ENCODE measurements at places on chromosomes 16 and 17.

GRCh38 chr17:46832331-46832821 is 13.9 kb upstream of the WNT3 start:
- no peak for DNase-seq

DNA sequence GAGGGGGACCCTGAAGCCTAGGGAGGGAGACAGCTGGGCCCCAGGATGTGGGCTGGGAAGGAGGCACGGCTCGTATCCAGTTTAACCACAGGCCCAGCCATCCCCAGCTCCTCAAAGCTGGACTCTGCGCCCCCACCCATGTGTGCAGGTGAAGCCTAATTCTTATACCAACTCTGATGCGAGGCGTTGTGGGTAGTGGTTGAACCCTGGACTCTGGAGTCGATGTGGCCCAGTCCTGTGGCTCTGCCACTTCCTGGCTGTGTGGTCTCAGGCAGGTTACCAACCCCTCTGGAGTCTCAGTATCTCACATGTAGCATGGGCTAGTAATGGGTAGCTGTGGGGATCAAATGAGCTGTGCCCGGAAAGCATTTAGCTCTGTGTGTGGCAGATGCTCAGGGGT is 60.4 kb upstream of the TOB1 start:
- DNase-seq: no peak

DNA sequence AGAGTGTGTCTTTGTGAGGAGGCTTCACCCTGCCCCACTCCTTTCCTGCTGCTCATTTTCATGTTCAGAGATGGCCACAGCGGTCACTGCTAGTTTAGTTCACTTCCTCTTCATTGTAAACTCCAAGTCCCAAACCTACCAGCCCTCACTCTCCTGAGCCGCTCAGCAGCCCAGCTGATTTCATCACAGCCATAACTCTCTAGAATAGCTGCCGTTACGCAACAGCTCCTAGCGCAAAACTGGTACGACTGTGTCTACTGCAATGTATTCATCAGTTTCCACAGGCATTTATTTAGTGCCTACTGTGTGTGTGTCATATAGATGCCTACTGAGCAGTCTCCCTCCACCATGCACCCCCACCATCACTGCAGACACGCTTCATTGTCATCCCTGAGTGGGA is 233.5 kb upstream of the RPL38 start:
- no peak for DNase-seq

GRCh38 chr16:1306334-1306733 is 3.1 kb upstream of the UBE2I start:
- no peak for DNase-seq

- DNase-seq: peak; percentile 74
Measured at GRCh38 chr17:15171167-15172047, 93.7 kb downstream of the PMP22 start.

- DNase-seq: no peak
Measured at GRCh38 chr17:10170233-10170632, 28.2 kb downstream of the GAS7 start.

GRCh38 chr16:10031473-10031872 is 150.8 kb downstream of the GRIN2A start:
- DNase-seq: no peak

GRCh38 chr16:81487301-81487720 is 42.7 kb downstream of the CMIP start:
- DNase-seq: no peak

- peak; percentile 73 for DNase-seq
Measured at GRCh38 chr17:38749223-38750043, 1.3 kb upstream of the PCGF2 start.

DNA sequence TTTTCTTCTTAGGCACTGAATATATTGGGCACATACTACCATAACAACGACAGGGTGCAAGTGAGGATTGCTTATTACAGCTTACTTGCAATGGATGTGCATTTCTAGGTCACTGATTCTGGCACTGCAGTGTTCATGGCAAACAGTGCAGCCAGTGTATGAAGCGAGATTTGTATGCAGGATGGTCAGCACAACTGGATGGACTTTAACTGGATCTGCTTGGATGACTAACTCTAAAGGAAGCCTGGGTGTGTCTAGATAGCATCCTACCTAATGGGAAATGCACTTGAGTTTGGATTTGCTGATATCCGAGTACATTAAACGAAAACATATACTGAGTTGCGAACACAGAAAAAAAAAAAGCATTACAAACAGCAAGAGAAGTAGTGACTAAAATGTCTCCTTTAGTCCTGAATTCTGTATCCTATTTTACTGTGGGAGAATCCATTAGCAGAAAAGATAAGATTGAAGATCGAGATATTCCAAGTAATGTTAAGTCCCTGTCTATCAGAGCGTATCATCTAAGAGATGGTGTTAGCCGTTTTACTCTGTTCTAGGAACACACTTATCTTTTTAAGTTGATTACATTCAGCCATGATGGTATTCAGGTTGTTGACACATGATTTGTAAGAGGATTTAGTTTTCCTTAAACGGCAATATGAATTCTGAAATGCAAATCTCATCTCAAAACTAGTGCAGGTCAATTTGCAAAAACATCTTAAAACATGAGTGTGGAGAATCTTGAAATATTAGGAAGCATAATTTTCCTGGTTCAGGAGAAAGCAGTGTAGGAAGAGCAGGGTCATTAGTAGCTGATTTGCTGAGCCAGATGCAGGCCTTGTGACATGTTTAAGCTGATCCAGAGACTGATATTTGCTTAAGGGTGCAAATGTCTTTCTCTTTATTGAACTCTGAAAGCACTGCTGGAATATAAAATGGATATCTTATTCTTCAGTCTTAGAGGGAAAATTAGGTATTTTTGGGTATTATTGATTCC is 142.6 kb upstream of the CPHXL start:
- DNase-seq: no peak

GRCh38 chr17:62309396-62309795 is 71.0 kb upstream of the EFCAB3 start:
- DNase-seq: no peak

DNA sequence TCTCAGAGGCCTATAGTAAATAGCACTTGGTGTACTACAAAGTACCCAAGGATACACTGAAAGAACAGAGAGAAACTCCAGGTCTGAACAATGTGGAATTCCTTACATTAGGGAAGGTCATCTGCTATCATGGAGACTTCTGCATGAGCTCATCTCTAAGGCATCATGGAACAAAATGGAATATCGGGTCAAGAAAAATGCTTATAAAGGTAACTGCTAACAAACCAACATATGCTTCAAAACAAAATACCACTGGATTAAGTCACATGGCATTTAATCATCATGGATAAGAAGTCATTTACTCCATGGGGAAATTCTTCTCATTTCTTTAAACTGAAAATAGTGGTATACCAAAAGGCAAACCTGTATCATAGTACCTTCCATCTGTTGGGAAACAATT is 34.2 kb downstream of the TXNDC11 start:
- no peak for DNase-seq

DNA sequence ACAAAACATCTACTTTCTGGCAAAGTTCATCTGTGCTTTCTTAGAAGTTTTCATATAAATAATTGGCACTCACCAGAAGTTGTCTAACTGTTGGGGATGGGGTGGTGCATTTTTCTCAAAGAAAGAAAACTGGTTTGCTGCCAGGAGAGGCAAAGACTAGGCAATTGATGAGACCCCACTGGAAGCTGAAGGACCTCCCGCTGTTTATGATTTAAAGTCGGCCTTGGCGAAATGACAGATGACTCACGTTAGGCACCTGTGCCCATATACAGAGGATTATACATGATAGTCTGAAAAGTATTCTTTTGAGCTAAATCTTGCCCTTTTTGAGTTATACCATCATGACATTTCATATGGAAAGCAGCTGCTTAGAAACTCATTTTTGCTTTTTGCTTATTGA is 193.0 kb upstream of the ZFHX3 start:
- DNase-seq: no peak

- peak; percentile 90 for DNase-seq
Measured at GRCh38 chr17:27601069-27601974, 29.7 kb upstream of the LGALS9 start.

GRCh38 chr17:1470755-1471462 is 14.9 kb upstream of the CRK start:
- DNase-seq: no peak

DNA sequence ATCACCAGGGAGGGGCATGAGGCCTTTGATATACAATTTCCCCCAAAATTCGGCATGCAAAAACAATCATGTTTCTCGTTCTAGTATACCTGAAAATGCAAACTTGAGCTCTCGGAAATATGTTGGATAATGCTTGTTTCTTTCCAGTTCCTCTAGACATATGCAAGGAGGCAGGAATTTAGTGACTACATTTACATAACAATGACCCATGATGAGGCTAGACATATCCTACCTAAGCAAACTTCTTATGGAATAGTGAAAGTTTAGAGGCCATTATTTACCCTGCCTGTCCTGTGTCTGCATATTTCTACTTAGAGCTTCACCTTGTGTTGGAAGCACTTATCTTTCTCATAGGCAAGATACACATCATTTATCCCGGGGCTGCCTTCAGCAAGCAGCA is 514.6 kb downstream of the KCNJ2 start:
- DNase-seq: no peak

DNA sequence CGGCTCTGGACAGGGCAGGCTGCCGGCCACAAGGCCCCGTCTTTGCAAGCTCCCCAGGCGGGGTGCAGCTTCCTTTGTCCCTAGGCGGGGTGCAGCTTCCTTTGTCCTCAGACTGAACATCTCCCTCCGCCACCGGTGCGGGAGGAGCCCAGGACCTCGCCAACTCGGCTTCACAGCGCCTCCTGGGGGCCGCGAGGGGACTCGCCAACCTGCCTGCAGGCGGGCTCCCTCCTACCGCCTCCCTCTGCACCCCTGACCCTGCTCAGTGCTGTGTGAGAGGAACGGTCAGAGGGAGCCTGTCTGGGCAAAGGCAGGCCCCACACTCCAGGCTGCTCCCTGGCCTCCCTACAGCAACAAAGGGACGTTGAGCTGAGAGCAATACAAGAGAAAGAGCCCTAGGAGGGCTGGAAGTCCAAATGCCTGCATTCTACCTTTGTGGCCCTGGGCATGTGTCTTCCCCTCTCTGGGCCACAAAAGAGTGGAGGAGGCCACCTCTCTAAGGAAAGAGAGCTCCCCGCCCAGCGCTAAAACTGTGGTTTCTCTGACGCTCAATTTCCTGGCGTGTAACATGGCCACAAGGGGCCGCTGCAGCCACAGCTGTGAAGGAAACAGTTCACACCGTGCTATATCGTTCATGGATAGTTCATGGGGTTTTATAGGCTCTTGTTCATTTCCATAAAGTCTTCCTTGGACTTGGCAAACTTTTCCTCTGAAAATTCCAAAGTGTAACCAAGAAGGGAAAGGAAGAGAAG is 20.9 kb upstream of the KRT19 start:
- DNase-seq: peak; percentile 89

DNA sequence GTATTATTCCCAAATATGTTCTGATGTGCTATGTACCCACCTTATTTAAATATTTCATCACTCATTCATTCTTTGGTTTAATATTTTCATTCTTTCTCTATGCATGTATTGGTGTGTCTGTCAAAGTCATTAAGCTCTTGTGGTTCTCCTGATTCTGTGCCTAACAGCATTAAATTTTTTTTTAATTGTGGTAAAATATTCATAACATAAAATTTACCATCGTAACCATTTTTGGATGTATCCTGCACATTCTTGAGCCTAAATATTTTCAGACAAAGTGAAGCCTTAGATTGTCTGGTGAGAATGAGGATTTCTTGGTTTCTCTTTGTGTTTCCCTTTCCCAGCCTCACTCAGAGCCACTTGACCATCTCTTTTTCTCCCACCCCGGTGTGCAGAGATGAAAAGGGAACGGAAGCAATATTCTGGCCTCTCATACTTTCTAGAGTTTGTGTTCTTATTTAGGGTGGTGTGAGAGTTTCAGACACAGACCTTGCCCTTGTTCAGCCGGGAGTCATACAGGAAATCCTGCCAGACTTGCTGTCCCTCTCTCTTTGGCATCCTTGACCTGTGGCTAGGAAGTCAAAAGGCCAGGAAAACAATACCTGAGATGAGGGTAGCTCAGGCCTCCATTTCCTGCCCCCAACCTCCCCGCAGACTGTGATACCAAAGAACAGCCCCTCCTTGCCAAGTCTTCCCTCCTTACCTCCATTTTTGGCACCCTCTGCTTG is 4.9 kb downstream of the CCL5 start:
- peak; percentile 44 for DNase-seq

GRCh38 chr16:57764341-57765159 is 29.0 kb downstream of the KATNB1 start:
- peak; percentile 85 for DNase-seq

GRCh38 chr17:79026376-79027273 is 2.7 kb downstream of the C1QTNF1 start:
- DNase-seq: peak; percentile 43

GRCh38 chr17:28849281-28849680 is 5.5 kb upstream of the ERAL1 start:
- DNase-seq: peak; percentile 39

- DNase-seq: no peak
Measured at GRCh38 chr16:8928467-8928957, 35.2 kb downstream of the USP7 start.

DNA sequence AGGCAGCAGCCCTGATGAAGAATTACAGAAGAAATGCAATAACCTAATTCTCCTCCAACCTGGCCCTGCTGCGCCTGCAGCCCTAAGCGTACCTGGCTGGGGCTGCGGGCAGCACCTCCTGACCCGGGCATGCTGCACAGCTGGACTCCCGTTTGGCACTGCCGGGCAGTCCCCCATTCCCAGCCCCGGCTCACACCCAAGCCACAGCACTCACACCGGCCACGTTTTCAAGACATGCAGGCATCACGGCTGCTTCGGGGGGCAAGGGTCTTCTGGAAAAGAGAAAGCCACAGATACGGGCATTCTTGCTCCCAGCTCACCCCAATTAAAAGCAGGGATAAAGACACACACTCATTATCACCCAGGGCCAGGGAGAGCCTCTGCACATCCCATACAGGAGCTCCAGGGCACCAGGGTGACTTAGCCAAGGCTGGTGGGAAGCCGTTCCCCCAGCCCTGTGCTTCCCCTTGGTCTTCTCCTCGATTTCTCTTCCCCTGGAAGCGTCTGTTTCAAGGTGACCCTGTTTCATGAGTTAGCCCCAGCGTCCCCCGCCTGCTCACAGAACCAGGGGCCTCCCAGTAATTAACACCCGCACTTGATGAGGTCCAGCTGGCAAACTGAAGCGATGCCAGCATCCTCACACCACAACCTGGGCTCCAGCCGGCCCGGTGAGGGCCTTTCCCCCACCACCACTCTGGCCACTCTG is 216.7 kb downstream of the C16orf78 start:
- no peak for DNase-seq

- DNase-seq: no peak
Measured at GRCh38 chr16:87540072-87540896, 47.5 kb upstream of the ZCCHC14 start.

- DNase-seq: peak; percentile 70
Measured at GRCh38 chr17:63447471-63448009, 1.4 kb upstream of the CYB561 start.

- DNase-seq: no peak
Measured at GRCh38 chr16:66673691-66674090, 22.9 kb downstream of the CMTM4 start.
